Esophagus mucosa (tissue), 1 donor: ENCODE measurements at places on chromosomes 12 and 14. TPM values are rescaled to one million over a fixed set of nuclear protein-coding genes. Genes with fewer than 3 reads are reported as not detected.

DNA sequence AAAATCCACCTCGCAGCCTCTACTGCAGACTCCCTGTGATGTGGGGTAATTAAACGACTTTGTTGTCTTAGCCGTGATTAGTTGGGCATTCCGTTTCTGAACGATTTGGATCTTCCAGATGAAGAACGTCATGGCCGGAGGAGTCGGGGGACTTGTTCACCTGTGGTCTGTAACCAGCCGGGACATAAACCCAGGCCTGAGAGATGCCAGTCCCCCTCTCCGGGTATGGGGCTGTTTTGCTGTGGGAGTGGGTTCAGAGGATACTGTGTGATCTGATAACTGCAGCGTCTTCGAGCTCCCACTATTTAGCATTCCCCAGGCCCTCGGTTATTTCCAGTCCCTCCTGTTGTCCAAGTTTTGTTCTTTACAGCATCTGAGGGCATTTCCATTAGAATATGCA is 96.1 kb downstream of the PIWIL1 start:
- no peak for ATAC-seq

DNA sequence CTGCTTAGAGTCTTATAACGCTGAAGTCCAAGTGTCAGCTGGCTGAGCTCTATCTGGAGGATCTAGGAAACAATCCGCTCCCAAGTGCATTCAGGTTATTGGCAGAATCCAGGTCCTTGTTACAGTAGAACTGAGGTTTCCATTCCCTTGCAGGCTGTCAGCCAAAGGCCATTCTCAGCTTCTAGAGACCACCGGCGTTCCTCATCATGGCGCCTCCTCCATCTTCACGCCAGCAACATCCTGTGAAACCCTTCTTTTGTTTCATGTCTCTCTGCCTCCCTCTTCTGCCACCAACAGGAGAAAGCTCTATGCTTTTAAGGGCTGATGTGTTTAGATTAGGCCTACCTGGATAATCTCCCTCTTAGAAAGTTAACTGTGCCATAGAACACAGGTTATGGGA is 133.0 kb upstream of the RASSF8 start:
- no peak for ATAC-seq

Gene ZNF891
- total RNA-seq = 0.64 TPM

DNA sequence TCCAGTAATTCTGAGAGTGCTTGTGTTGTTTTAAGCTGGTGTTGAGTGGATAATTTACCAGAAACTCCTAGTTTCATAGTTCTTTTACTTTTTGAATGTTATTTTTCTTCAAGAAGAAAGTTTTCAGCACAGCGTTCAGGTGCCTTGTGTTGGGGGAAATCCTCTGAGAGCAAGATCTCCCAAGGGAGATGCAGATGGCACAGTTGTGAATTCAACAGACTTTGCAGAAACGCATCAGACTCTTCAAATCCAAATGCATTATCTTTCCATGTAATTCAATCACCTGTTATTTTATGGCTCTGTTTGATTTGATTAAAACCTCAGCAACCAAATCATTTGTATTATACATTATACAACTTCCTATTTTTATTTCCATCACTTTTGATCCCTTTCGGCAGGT is 439.9 kb downstream of the EGLN3 start:
- ATAC-seq = no peak

DNA sequence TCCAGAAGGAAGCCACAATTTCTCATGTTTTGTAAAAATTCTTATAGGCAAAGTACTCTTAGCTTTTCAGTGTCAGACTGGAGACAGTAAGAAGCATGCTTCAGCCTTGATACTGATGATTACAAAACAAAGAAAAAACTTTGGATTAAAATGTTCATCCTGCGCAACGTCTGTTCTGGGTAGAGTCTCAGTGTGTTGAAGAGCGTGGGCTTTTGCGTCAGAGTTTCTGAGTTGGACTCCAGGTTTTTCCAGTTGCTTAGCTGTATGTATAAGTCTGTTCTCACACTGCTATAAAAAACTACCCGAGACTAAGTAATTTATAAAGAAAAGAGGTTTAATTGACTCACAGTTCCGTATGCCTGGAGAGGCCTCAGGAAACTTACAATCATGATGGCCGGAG is 508.1 kb downstream of the DIO2 start:
- no peak for ATAC-seq

Gene SSTR1
- total RNA-seq = 0.08 TPM

DNA sequence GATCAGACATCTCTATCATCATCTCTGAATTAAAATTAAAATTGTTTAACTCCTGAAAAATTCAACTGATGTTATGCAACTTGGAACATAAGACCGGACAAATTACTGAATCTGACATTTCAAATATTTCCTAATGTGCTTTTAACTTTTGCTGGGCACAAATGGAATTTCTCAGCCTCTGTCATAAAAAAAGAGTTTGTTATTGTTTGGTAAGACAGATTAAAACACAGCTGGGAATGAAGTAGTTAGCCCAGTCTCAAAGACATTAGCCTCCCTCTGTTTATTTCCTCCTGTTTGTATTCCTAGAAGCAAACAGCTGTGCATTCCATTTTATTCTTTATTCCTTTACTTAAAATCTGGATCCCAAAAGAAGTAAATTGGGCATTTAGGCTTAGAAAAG is 29.4 kb downstream of the PLEKHA5 start:
- no peak for ATAC-seq

DNA sequence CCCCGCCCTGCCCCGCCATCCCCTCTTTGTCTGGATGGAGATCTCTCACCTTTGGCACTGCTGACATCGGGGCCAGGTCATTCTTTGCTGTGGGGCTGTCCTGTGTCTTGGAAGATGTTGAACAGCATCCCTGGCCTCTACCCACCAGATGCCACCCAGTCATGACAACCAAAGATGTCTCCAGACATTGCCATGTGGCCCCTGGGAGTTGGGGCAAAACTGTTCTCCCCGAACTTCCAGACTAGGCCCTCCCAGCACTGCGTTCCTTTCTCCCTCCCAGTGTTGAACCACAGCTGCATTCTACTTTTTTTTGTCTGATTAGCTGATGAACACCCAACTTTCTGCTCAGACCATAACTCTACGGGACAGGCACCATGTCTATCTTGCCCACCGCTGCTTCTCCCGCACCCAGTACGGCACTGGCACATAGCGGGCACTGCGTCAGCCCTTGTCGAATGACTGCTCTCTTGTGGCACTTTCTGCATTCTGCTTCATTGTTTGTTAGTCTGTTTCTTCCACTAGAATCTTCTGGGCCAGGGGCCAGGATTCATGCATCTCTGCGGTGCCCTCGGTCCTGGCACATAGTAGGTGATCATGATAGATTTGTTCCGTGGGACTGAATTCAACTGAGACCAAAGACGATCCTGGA is 13.1 kb upstream of the MYL2 start:
- no peak for ATAC-seq

GRCh38 chr14:88421286-88421685 is 35.8 kb downstream of the SPATA7 start:
- no peak for ATAC-seq

DNA sequence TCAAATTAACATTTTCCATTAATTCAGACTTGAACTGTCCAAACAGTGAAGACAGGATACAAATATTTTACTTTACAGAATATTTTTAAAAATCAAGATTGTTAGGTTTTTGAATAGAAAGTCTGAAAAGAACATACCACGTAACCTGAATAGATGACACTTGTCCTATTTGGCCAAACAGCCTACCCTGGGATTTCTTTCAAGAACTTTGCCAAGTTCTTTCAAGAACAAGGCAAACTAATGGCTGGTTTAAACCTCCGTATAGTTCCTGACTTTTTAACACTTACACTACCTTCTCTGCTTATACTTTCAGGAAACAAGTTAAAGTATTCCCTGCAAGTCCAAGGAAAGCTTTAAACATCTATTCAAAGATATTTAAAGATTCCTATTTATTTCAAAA is 35.0 kb downstream of the MAP4K5 start:
- no peak for ATAC-seq

Gene ALKBH1
- 7.5 TPM for total RNA-seq

DNA sequence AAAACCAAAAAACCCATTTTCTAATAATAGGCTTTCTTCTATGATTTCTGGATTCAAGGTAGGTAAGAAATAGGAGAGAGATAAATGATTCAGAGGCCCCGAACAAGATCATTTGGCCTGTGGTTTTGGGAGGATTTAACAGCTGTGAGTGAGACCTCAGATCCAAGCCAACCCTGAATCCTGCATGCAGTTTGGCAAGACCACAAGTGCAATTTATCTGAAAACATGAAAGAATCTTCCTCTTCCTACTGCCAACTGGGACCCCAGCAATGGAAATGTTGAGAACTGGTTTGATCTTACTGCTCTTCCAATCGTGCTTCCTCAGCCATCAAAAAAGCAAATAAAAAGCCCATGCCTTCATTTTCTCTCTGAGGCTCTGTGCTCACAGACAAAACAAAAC is 519.7 kb upstream of the TBX3 start:
- no peak for ATAC-seq

- no peak for ATAC-seq
Observed at GRCh38 chr12:65113621-65114035, 7.5 kb downstream of the WIF1 start.

DNA sequence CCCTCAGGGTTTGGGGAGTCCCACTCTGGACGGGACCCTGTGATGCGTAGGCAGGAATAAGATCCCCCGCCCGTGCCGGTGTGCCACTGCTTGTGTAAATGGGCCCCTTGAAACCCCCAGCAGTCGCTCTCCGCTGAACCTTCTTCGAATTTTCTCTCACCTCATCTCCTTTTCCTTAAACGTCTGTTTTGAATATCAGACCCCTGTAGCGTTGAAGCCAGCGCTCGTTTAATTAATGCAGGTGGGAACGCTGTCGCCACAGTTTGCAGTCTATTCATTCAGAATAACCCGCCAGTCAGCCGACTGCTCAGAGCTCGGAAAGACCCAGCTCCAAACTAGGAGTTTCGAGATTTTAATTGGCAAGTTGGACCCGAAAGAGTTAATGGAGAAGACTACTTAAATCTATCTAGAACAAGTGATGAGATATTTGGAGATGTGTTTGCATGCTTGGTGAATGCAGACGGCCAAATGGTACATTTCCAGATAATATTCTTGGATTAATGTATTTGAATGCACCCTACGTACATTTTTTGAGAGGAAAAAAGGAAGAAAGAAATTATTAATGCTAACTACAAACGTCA is 739 bp upstream of the PPP2R5E start:
- ATAC-seq = no peak

Gene PSEN1
- total RNA-seq = 48.3 TPM

Gene HOXC13
- total RNA-seq = 0.52 TPM

DNA sequence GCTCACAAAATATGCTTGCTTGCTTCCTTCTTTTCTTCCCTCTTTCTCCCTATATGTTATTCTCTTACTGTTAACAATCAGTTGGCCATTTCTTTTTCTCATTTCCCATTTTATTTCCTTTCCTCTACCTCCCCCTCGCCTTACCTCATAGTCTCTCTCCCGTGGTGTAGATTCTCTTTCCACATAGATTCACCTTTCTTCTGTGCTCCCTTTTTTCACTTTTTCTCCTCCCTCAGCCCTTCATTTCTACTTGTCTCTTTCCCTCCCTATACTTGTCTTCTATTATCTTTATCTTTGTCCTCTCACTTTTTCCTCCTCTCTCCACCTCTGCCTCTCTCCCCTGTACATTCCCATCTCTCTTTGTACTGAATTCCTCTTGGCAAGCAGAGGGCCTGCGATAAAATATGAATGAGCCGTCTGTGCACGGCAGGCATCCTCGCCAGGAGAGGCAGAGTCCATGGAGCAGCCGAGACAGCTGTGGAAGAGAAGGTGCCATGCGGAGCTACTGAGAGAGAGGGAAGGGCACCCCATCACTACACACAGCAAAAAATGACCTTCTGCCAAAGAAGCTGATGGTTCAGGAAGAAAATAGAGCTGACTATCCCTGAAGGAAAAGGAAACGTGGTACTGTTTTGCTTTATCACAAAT is 12.1 kb downstream of the C14orf93 start:
- ATAC-seq = no peak

Gene KRT83
- total RNA-seq = not detected

- ATAC-seq = no peak
Observed at GRCh38 chr14:86838363-86838762, 1154.6 kb downstream of the GALC start.

DNA sequence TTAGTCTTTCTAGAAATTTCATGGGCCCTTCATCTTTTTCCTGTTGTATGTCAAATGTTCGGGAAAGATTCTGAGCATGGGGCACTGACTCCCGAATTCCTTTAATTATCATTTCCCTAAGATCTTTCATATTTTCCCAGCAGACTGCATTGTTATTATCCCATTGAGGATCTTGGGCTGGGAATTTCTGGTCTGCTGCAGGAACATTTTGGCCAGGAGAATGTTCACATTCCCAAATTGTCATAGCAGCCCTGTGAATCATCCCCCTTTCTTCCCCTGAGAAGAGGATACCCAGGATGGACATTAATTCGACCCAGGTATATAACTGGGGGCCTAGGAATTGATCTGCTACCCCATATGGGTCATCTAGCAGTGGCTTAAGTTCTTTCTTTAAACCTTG is 112.5 kb downstream of the RIN3 start:
- ATAC-seq = no peak

- no peak for ATAC-seq
Observed at GRCh38 chr12:65593239-65593701, 231.0 kb upstream of the HMGA2 start.

GRCh38 chr12:118651487-118651886 is 275.1 kb downstream of the SUDS3 start:
- ATAC-seq = no peak

Gene ZDHHC22
- not detected for total RNA-seq

GRCh38 chr12:3904999-3905398 is 31.8 kb upstream of the PARP11 start:
- no peak for ATAC-seq

Gene TOMM20L
- not detected for total RNA-seq

Gene KLRC4
- total RNA-seq = not detected

Gene COQ6
- total RNA-seq = 13.1 TPM

DNA sequence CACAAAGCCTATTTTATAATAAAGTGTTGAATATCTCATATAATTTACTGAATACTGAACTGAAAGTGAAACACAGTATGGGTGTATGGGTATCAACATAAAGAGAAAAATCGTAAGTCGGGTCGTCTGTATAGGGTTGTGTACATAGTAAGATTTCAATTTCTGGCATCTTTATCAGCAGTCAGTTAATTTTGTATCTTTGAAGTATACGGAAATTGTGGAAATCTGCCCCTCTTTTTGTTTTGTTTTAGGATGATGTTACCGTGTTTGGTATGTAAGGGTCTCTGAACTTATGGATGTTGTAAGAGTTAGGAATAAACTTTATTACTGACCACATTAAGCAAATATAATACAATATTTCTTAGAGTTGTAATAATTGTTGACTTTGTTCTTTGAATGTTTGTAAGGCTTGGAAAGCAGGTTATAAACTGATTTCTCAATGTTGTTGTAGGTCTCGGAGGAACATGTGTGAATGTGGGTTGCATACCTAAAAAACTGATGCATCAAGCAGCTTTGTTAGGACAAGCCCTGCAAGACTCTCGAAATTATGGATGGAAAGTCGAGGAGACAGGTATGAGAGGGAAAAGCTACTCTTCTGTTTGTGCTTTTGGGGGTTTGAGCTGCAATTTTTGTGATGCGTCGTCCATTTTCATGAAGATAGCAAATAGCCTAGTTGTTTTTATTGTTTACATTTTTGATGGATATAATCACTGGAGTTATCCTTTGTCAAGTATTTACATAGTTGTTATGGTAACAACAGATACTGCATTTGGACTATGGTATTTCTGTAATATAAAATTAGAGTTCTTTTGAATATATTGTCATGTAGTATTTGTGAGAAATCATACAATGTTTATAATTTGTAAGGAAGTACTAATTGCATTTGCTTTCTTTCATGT is 12.0 kb downstream of the EID3 start:
- ATAC-seq = no peak
